ENCODE measurements at places on chromosomes 12 and 14. TPM values are rescaled to one million over a fixed set of nuclear protein-coding genes. Genes with fewer than 3 reads are reported as not detected.
A peak's percentile ranks its signal among the peaks of the same experiment; 100 is the strongest.

- DNase-seq = no peak
These were observed 6.3 kb downstream of the SIVA1 start for GRCh38 chr14:104758981-104759969.

DNA sequence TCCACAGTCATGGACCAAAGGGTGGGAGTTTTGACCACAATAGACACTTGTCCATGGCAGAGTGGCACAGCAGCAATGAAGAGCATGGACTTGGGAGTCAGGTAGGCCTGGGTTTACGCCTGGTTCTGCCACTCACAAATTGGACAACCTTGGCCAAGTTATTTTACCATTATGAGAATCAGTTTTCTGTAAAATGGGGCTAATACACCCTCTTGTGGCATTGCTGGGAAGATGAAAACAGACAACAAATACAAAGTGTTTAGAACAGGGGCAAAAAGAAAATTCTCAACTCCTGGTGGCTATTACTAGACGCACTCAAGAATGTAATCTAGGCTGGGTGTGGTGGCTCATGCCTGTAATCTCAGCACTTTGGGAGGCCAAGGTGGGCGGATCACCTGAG lies 2.6 kb downstream of the C12orf43 start:
- DNase-seq = no peak

- DNase-seq = peak; percentile 72
These were observed 11.9 kb upstream of the CIPC start for GRCh38 chr14:77086017-77086727.

DNA sequence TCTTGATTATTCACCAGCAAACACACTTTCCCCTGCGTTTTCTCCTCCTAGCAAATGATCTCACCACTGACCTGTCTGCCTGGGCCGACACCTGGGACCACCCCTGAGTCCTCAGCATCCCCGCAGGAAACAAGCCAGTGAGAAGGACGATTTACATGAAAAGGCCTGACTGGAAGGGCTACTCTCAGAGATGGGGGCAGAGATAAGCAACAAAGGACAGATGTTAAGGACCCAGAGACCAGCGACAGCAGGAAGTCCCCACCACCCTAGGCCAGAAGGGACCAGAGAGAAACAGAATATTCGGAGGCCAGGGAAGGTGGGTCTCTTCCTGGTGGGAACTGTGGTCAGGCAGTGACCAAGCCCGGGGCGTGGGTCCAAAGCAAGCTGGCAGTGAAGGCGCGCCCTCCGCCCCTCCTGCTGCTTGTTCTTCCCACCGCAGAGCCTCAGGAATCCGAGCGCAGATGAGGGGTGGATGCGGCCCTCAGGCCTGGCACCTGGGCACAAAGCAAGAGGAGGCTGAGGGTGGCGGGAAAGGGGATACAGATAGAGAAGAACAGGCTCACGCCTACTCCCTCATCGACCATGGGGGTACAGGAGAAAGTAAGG lies 55.8 kb downstream of the STX2 start:
- DNase-seq = no peak

Gene PRR4
- 0.53 TPM for total RNA-seq

Gene OTOGL
- under 0.01 TPM for total RNA-seq

- DNase-seq = no peak
These were observed 100.4 kb downstream of the HMGA2 start for GRCh38 chr12:65924716-65925115.

DNA sequence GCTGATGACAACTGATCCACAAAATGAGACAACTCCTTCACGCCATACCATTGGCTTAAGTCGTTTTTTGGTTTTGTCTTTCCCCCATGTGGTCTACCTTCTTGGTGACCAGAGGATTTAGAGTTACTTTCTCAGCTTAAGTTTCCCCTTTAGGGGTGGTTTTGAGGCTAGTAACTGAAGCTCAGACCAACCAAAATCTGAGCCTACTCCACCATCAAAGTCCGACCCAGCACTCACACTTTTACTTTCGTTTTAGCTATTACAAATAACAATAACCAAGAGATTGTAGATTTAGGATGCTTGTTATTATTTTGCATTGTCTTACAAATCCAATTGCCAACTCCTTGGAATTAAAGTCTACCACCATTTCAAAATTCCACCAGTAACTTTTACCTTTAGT lies 130.6 kb upstream of the MDM1 start:
- no peak for DNase-seq

DNA sequence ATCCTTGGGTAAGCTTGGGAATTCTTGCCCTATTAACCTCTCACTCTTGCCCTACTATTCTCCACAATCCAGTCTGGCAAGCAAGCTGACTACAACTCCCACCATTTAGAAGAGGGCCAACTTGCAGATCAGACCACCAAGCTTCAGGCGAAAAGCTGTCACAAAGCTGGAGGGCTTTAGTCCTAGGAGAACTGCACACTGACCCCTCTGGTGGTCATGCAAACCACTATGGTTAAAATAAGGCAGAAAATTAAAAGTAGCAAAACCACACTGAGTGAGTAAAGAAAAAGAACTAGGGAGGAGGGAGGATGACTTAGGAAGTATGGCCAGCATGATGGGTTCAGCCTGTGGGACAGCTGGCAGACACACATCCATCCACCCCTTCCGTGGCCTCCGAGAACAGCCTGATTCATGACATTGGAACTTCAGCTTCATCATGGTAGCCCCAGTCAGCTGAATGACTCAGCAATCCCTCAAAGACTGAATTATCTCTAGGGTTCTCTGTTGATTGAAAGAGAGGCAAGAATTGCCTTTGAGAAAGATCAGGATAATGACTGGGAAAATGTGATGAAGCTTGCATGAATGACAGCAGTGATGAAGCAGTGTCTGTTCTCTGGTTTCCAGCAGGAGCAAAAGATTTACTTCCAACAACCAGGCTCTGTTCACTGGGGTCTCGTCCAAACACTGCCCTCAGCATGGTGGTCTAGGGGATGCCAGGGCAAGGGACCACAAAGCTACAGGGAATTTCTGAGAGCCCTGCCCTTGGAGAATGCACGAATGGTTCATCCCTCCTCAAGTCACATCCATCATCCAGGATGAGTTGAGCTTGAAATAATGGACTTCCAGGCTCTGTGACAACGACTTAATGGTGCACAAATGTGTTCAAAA lies 24.4 kb downstream of the PITPNM2 start:
- DNase-seq = peak; percentile 95

DNA sequence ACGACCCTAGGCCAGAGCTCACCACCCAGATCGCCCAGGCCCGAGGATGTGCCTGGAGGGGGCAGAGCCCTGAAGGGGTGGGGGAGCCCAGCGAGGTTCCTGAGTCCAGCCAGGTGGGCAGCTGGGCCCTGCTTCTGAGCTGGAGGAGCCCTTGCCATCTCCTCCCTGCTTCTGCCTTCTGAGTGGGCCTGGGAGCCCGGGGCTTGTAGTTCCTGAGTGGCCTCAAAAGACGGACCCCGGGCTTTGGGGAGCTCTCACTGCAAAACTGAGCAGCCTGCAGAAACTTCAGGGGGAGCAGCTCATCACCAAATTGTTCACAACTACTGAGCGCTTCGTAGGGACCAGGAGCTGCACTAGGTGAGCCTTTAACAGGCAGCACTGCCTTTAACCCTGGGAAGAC lies 112.1 kb downstream of the NCOR2 start:
- DNase-seq = no peak

Gene ADAM20
- 2.6 TPM for total RNA-seq

DNA sequence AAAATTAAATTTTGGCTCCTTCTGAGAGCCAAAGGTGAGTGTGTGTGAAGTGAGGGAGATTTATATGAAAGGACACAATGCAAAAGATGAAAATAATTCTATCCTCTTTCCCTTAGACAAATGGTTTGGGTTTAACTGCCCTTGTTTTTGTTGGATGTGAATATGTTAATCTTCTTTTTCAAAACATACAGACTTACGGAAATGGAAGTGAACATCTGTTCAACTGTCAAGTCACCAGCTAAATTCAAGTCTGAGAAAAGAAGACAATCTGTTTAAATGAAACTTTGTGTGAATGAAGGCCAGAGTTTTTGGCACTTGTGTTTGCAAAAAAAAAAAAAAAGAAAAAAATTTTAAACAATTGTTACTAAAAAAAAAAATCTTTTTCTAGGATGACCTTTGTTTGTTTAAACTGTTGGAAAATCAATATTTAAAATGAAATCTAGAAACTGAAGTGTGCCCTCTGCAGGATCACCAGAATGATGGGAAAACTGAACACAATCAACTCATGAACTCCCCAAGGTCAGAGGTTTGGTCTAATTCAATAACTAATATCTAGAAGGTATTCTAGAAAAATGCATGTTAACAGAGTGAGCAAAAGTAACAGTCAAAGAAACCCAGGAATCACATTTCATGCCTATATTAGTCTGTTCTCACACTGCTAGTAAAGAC lies 448.8 kb downstream of the FLRT2 start:
- DNase-seq = no peak

DNA sequence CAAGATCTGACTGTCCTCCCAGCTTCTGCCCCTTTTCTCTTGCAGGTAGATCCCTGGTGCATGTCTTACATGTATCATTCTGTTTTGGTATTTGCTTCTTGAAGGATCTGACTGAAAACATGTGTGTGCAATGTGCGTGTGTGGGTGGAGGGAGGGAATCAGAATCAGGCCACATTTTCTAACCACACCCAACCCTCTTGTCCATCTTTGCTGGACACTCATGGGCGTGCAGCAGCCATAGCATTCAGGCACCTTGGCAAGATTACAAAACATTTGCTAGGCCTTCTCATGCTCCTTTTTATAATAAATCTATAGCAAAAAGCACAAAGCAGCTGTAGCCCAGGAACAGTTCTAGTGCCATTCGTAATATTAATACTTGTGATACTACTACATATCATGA lies 233.6 kb upstream of the E2F7 start:
- DNase-seq = peak; percentile 23

- no peak for DNase-seq
These were observed 188.0 kb downstream of the FOXN3 start for GRCh38 chr14:89228921-89229639.

DNA sequence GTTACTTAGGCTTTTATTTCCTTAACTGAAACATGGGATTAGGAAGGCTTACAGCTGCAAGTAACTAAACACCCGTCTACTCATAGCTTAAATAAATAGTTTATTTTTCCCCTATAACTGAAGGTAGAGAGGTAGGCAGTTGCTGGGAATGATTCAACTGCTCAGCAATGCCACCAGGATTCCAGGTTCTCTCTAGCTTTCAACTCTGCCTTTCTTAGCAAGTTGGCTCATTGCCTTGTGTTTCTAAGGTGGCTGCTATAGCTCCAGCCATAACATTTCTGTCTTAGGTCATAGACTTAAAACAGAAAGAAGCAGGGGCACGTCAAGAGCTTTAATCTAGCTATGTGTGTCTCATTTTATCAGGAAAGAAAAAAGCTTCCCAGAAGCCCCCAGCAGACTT lies 103.7 kb upstream of the MDM1 start:
- DNase-seq = peak; percentile 85

Gene ACRBP
- 0.51 TPM for total RNA-seq

GRCh38 chr14:87745507-87746118 lies 247.4 kb downstream of the GALC start:
- DNase-seq = peak; percentile 40

DNA sequence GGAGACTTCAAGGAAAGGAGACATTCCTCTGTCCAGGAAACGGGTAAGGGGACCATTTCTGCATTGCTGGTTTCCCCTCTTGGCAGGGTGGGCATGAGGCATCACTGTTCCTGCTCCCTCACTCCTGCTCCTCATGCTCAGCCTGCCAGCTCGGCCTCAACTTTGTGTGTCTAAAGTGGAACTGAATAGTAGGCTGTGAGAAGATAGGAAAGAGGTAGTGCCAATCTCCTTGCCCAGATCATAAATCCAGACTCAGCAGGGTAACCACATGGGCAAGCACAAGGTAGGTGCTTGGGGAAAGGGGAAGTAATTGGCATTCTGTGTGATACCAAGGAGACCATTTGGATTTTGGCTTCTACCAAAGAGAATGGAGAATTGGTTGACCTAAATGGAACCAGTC lies 2.6 kb downstream of the LTB4R start:
- no peak for DNase-seq

Gene TCL1B
- not detected for total RNA-seq

Gene ZC3H10
- 3.5 TPM for total RNA-seq

Gene MYO1H
- not detected for total RNA-seq

DNA sequence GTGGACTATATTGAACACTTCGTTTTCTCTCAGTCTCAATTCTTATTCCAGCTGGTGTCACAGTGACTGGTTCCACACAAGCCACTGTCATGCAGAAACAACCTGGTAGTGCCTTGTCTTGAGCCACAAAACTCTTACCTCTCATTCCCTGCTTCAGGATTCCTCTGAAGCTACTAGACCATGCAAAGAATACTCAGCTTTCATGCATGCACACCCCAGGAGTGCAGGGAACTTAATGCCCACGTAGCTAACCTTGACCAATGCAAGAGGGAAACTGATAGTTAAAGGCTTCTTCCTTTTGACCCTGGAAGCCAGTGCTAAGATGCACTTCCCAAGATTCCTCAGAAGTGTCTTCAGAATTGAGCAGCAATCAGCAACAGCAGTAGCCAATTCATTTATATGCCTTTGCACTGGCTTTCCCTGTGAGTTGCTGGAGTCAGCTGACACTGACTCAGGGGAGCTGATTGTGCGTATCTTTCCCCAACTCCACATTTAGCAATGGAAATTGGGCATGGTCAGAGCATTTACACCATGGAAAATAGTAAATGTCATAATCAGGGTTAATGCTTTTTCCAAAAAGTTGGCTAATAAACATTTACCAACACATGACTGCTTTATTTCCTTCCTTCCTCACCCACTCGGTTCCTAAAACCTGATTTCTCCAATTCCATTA lies 113.6 kb upstream of the SLC35F4 start:
- DNase-seq = no peak

GRCh38 chr14:30381861-30382480 lies 177.0 kb upstream of the G2E3 start:
- no peak for DNase-seq

DNA sequence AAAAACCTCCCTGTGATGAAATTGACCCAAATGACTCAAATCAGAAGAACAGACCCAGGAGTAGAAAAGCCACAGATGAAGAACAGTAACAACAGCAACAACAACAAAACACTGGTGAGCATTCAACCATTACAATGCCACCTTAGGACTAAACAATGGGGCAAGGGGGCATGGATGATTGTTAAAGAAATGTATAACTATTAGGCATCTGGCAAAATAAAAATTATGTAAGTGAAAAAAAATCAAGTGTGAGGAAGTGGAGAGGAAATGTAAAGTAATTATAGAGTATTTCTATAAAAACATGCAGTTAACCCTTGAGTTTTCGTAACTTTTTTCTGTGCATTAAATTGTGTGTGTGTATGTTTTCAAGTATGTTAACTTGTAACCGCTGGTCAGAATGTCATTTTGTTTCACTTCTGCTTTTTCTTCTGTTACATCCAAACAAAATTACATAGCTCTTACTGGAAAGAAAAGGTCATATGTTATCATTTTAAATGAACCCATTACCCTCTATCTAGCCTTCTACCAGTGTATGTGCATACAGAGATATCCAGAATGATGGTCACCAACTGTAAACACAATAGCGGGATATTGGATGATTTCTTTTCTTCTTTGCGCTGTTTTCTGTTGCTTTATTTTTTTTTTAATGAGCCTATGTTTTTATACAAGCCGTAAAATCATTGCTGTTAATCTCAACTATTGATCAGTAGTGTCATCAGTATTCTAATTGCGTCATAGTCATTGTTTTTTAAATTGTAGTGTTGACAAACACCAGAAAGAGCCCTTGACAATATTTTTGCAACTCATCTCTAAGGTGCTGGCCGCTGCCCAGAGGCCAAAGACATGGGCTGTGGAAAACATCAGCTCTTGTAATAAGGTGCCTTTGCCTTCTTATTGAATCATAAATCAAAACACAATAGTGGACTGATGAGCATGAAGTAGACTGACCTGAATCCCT lies 170.6 kb downstream of the CRADD start:
- no peak for DNase-seq

Gene VEZT
- total RNA-seq = 66.2 TPM

GRCh38 chr12:124370851-124371250 lies 76.0 kb downstream of the RFLNA start:
- DNase-seq = no peak

GRCh38 chr12:107236824-107237511 lies 143.6 kb upstream of the CRY1 start:
- DNase-seq = peak; percentile 96

All from bronchial epithelial cell (primary cell).